ENCODE measurements at places on chromosomes 11 and 22.

- DNase-seq = no peak
Observed at GRCh38 chr11:110776081-110776480, 63.8 kb upstream of the ARHGAP20 start.

DNA sequence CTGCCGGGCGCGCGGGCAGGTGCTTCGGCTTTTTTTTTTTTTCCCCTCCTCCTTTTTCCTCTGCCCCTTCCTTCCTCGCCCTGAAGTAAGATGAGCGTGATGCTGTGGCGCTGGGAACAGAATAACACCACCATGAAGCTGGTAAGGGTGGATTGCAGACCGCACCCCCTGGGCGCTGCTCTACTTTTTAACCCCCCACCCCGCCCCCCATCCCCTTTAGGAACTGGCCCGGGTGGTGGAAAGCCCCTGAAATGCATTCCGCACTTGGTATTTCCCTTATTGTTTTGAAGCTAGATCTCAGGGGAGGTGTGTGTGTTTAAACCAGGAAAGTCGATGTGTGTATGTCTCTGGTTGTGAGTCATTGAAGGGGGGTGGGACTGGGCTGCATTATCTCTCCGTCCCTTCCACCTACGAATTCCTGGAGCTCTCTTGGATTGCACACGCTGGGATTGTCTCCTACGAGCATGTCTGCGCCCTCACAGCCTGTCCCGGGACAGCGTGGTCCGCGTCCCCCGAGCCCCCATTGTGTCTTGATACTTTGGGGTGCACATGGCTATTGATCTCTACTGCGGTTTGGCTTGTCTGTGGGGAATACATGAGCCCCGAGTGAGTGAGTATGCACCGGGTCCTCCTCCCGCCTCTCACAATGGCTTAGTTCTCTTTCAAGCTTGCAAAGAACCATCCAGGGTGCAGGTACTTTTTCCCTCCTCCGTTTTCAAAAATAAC lies 64.9 kb downstream of the NAV2 start:
- no peak for DNase-seq

- DNase-seq = no peak
Observed at GRCh38 chr11:64687643-64688533, 35.1 kb downstream of the NRXN2 start.

DNA sequence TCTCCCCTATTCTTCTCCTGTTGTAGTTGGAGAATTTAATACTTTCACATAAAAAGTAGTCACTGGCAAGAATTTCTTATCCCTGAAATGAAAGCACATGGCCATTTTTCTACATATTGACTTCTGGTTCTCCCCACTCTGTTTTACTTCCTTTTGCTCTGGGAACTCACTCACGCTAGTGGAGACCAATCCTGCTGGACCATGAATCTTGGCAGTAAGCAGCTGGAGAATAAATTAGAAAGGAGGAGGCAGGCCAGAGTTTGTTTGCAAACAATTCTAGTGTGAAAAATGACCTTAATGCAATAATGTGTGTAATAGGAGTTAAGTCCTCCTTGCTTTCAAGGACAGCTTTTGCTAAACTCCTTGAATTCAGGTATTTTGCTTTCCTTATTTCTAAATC lies 412.3 kb upstream of the CHORDC1 start:
- DNase-seq = no peak

GRCh38 chr11:5449023-5449422 lies at the start of gene OR51I2:
Gene OR51I2 (plus strand): TSS chr11:5449323. CDS start chr11:5453489, 4,166 bp downstream.
- no peak for DNase-seq

- no peak for DNase-seq
Observed at GRCh38 chr11:19646921-19647320, 65.7 kb upstream of the NAV2 start.

DNA sequence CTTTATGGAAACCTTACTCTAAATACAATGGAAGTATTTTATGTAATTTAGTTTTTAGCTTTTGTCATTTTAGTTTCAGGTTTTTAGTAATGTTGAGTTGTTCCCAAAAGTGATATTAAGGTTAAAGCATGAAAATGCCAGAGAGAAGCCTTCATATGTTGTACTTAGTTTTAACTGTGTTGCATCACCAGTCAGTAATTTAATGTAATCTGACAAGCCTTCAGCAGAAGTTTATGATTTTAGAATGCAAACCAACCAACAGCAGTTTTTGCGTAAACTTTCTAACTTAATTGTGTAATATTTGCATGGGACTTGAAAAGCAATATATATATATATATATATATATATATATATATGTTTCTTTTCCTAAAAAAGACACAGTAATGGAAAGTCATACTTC lies 110.6 kb downstream of the MSANTD4 start:
- no peak for DNase-seq

DNA sequence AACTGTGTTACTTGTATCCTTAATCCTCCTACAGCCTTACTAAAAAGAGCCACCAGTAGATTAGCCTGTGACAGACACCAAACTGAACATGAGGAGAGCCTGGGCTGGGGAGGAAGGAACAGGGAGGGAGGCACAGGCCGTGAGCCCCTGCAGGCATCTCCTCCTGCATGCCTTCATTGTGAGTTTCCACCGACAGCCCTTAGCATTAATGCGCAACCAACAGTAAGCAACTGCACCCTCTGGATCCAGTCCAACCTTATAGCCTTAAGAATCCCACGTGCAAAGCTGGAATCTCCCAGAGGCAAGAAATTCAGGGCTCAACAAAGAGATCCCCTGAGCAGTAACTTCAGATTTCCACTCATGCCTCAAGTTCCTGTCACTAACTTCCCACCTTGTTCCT lies 84.6 kb downstream of the ETS1 start:
- DNase-seq = no peak

- no peak for DNase-seq
Observed at GRCh38 chr11:78828676-78829075, 254.0 kb upstream of the NARS2 start.

- DNase-seq = no peak
Observed at GRCh38 chr11:29321293-29322132, 695.3 kb downstream of the KCNA4 start.

DNA sequence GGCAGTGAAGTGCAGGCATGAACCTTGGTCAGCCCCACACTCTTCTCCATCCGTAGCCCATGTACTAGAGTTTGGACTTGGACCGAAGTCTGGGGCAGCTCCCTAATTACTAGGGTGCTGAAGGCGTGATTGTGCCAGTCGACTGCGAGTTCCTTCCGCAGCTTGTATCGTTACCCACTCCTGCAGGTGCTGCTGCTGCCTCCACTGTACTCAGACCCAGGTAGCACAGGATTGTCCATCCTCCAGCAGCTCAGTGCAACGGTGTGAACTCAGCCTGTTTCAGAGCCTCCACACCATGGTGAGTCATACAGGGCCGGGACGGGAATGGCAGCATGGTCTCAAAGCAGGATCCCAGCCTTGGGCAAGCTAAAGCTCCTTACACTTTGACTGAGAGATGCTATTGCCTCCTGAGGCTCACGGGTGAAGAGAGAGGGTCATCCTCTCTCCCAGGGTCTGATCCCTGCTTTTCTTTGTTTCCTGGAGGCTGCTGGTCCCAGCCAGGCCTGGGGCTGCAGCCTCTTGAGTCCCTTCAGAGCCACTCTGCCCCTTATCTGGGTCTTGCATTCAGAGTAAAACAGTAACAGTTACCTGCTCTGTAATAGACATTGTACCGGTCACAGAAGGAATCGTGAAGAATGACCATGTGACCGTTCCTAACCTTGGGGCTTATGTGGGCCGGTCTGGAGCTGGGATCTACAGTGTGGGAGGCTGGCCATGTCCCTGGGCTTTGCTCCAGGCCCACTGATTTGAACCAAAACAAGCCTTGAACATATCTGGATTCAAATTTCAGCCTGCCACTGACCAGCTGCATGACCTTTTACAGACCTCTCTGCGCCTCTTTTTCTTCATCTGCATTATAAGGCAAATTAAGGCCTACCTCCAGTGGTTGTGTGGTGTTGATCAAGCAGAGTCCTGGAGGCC lies 1.7 kb downstream of the TKFC start:
- DNase-seq = no peak

DNA sequence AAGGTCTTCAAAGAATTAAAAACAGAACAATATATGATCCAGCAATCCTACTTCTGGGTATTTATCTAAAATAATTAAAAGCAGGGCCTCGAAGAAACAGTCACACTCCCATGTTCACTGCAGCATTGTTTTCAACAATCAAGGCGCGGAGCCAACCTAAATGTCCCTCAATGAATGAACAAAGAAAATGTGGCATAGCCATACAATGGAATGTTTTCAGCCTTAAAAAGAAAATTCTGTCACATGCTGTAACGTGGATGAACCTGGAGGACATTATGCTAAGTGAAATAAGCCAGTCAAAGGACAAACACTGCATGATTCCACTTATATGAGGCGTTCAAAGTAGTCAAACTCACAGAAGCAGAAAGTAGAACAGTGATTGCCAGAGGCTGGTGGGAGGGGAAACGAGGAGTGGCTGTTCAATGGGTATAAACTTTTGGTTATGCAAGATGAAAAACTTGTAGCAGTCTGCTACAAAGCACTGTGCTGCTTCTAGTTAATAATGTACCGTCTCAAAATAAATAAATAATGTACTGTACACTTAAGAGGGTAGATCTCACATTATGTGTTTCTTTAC lies 41.2 kb downstream of the SNX19 start:
- DNase-seq = no peak

GRCh38 chr11:44670794-44671193 lies 56.0 kb upstream of the TSPAN18 start:
- no peak for DNase-seq

DNA sequence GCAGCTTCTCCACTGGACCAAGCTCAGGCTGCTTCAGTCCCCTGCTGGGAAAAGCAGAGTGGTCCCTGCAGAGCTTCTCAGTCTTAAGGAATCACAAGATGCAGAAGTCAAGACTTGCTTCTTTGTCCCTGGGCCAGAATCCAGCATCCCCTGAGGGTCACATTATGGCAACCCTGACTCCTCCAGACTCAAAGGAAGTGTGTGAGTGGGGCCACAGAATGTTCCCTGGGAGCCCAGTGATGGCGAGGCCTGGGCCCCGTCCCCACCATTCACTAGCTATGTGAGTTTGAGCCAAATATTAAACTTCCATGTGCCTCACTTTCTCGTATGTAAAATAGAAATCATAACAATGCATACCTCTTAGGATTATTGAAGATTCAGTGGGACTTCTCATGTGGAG lies 122.2 kb upstream of the NCAM1 start:
- DNase-seq = no peak

- DNase-seq = no peak
Observed at GRCh38 chr11:133825666-133826065, 19.6 kb downstream of the SPATA19 start.

DNA sequence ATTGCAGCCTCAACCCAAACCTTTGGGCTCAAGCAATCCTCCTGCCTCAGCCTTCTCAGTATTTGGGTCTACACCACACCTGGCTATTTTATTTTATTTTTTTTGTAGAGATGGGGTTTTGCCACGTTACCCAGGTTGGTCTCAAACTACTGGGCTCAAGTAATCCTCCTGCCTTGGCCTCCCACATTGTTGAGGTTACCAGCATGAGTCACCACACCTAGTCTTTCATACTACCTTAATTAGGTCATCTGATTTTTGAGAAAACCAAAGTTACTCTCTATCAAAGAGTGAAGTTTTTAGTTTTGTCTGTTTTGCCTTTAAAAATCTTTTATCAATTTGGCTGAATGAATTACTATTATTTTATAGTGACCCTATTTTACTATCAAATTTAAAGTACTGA lies 335.6 kb upstream of the LRRC4C start:
- DNase-seq = no peak

GRCh38 chr11:57497303-57498247 lies 17.9 kb downstream of the SLC43A1 start:
- DNase-seq = no peak

DNA sequence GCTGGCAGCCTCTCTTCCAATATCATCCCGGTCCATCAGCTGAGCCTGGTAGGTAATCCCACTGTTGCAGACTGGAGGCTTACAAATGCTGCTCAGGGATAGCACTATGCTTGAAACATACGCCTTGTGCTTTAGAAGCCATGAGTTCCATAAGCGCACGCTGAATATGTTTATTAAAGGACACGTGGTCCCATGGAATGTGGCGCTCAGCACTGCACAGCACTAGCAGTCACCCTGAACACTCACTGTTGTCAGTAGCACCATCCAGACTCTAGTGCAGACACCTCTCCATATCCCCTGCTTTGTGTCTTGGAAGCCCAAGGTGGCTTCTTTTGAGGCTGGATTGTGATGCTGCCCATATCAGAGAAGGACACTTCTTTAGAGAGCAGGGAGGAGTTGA lies 120.9 kb downstream of the MAML2 start:
- DNase-seq = no peak

- DNase-seq = no peak
Observed at GRCh38 chr22:22884888-22885840, 2.5 kb upstream of the IGLL5 start.

DNA sequence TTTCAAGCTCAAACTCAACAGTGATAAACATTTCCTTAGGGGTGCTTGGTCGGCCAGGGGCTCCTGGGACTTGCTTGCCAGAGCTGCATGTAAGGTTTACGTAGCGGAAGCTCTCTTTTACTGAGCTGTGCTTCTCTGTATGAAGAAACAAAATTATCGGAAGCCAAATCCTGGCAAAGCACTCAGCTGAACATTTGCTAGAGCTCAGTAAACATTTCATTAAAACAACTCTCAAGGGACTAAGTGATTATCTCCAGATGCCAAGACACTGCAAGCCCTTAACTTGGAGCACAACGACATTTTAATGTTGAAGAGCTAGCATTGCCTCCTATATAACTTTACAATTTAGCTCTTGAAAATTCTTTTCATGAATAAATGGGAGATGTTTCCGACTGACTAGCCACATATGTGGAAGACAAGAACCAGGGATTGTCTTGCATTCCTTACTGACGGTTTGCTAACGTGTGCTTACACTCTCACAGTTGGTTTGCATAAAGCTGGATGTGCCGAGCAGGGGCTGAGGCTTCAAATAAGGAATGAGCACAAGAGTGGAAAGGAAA lies 43.4 kb downstream of the SCUBE2 start:
- no peak for DNase-seq

GRCh38 chr11:79045018-79045799 lies 395.6 kb downstream of the TENM4 start:
- DNase-seq = no peak

DNA sequence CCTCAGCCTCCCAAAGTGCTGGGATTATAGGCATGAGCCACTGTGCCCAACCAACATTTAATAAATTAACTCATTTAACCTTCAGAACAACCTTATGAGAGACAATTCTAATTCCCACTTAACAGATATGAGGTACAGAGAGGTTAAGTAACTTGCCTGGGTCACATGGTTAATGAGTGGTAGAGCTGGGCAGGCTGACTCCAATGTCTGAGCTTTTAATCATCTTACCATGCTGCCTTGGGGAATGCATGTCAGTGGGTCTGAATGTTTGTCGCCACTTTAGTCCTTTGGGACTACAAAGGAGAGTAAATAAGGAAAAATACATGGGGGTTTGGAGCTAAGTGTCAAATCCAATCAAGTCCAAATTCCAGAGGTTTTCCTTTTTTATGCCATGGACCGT lies 11.2 kb upstream of the PIK3C2A start:
- no peak for DNase-seq
